ENCODE measurements at places on chromosomes 1 and 21.

DNA sequence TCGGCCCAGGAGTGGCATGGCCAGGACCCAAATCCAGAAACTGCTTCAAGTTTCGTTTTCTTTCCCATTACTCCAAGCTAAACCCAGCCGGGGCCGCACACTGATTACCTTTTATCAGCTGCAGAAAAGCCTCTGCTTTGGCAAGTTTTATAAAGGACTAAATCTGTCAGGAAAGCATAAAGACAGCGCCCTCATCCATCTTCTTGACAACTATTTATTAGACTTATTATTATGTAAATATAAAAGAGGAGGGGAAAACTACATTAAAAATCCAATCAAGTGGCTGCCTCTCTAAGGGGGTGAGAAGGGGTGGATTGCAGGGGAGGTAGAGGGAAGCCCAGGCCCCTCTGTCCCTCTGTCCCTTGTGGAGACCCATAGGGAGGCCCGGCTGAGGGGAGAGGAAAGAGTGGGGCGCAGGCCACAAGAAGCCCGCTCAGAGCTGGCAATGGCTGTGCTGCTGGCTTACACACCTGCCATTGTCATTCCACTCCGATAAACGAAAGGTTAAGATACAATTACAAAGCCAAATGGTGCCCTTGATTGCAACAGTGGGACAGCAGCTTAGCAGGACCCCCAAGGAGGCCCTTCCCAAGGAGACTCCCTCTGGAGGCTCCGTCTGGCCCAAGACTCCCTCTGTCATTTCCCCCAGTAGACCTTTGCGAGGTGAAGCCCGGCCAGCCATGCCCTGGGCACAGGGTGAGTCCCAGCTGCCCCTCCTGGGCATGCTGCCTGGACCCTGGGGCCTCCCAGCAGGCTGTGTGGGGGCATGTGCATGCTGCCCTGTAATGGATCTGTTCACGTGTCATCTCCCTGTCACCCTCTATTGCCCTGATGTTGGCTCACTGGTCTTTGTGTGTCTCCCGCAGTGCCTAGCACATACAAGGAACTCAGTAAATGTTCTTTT lies 45.4 kb downstream of the KCND3 start:
- no peak for DNase-seq

DNA sequence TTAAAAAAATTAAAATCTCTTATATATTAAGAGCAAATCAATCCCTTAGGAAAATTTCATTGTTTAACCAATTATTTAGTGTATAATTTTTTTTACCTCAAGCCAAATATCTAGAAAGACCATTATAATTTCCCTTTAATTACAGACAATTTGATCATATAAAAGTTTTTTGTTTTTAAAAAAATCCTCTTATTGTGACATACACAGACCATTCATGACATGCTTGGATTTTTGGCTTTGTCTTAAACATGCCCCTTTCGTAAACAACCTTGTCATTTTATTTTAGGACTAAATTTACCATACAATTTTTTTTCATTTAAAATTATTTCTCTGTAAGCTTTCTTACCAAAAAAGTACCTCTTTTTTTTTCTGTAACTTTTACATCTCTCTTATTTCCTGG lies 14.2 kb upstream of the CYP4B1 start:
- DNase-seq: no peak

DNA sequence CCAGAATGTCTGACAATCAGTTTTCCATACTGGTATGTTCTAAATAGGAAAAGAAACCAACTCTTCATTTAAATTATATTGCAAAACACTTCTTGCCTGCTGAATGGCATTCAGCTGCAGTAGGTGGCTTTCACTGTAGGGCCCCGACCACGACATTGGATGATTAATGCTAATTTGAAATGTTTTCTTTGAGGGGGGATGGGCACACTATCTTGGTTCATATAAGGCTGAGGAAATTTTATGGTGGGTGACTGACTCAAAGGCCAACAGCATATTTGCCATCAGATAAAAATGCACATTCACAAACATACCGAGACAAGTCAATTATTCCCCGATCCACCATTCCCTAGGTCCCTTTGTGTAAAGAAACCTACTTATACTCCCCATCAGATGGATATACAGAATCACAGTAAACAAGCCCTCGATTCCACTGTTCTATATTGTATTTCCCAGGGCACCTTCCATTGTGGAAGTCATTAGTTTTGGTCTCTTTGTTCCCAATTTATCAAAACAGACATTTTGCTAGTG lies 464.2 kb upstream of the DAB1 start:
- no peak for DNase-seq

GRCh38 chr21:31668651-31669491 lies 9.4 kb downstream of the SOD1 start:
- no peak for DNase-seq

GRCh38 chr21:31659286-31659535 lies 282 bp upstream of the SOD1 start:
- DNase-seq: no peak

GRCh38 chr1:57327336-57327735 lies 96.5 kb downstream of the DAB1 start:
- no peak for DNase-seq

DNA sequence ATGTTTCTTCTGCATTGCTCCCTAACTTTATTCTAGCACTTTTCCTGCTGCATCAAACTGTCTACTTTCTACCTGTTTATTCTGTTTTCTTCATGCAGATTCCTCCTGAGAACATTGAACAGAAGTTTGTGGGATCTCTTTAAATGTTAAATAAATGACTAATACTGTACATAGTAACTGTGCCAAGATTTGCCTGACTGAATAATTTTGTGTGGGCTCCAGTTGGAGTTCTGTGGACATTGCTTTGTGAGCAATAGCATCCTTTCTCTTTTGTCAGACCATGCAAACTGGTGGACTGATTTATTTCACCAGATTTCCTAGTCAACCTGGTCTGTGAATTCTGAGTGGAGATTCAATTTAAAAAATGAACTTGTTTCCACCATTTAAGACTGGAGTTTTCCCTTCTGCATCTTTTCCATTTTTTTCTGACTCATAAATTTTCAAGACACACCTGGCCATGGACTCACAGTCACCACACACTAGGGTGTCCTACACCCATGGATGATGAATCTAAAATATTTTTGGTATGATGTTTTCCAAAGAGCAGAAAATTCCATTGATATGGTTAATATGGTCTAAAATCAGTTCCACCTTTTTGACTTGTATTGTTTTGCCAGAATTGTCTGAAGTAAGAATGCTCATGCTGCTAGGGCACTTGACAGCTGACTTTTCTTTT lies 140.7 kb upstream of the SPAG17 start:
- DNase-seq: no peak

DNA sequence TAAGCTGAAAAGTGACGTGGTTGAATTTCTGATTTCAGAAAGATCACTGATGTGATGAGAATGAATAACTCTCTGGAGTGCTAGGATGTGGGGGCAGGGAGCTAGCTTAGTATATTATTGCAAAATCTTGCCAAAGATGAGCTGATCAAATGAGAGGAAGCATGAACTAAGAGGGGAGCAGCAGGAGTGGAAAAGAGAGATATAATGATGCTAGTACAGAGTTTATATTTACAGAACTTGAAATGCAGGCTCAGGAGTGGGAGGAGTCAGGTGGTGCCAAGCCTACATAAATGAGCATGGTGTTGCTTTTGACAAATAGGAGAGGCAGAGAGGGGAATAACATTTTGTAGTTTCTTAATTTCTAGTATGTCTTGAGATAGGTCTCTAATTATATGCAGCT lies 38.1 kb upstream of the NBL1 start:
- no peak for DNase-seq

DNA sequence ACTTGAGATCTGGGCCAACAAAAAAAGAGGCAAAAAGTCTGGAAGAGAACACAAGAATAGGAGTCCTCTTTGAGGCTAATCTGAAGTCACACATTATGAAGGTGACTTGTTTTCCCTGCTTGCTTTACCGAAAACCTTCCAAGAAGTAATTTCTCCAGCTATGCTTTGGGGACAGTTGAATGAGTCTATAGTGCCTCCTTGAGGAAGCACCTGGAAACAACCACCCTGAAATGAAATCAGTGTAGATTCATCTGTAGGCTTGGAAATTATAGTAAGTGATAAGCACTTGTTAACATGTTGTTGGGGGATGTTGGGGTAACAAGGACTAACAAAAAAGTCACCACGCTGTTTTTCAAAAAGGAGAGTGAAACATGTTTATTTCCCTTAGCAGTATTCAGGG lies 23.4 kb upstream of the RPTN start:
- peak; percentile 38 for DNase-seq

All from A549 (cell line).